IMR-90 (cell line): ENCODE measurements at places on chromosomes 7 and 10. TPM values are rescaled to one million over a fixed set of nuclear protein-coding genes. Genes with fewer than 3 reads are reported as not detected.
A peak's percentile ranks its signal among the peaks of the same experiment; 100 is the strongest.

The CHAT gene
- total RNA-seq: not detected in 2 replicates

The GPR141 gene
- not detected in 2 replicates for total RNA-seq

The SYT15B gene
- total RNA-seq: 0.54 and 0.56 TPM in 2 replicates

DNA sequence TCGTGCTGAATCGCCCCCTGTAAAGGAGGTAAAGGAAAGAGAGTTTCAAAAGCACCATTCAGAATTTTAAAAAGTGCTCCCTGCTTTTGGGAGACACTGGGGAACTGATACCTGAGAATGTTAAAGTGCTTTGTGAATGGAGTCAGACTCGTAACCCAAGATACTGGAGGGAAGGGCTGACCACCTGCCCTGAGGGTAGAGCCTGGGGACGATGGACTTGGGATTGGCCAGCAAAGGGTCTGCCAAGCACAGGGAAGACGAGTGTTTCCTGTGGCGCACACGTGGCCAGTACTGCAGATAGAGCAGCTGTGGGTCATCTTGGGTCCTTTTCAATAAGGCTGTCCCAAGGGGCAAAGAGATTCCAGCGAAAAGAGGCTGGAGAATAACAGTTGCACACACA lies 1284.1 kb upstream of the AUTS2 start:
- no peak for DNase-seq

DNA sequence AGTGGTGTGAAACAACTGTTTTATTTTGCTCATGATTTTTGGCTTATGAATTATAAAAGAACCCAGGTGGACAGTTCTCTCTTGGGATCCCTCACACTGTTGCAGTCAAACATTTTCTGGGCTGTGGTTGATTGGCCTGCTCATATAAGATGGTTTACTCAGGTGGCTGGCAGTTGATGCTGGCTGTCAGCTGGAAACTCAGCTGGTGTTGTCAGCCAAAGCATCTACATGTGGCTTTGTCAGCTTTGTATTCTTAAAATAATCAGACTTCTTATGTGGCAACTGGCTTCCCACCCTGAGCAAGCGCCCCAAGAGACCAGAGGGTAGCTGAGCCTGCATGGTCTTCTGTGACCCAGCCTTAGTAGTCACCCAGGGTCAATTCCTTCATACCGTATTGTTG lies 534.7 kb downstream of the NRG3 start:
- DNase-seq: no peak

DNA sequence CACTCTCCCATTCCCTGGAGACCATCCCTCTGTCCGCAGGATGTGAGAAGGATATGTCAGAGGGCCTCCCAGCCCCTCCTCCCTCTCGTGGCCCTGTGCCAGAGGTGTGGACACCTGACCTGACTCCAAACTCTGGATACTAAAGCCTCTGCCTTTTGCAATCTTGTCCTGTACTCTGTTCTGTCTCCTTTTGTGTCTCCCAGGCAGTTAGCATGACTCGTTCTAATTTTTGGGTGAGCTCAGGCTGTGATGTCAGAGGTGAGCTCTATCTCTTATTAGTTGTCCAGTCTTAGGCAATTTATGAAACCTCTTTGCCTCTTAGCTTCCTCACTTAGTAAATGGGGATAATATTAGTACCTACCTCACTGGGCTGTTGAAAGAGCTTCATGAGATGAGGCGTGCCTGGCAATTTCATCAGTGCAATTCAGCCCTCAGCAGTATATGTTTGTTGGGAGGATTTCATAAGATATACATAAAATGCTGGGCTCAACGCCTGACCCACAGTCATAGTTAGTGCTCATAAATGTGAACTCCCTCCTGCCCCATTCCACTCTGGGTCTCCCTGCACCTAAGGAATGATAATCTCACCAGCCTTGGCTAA lies 10.9 kb downstream of the MARVELD1 start:
- DNase-seq: peak; percentile 80

GRCh38 chr10:89080660-89081059 lies 90.1 kb downstream of the FAS start:
- DNase-seq: peak; percentile 65

GRCh38 chr10:112092519-112092918 lies 91.0 kb downstream of the GPAM start:
- DNase-seq: no peak

- peak; percentile 97 for DNase-seq
Observed at GRCh38 chr7:229184-229964, 37.0 kb downstream of the FAM20C start.
